EH (cell line): ENCODE measurements at places on chromosomes 2 and 18.

GRCh38 chr2:207483477-207483876, 46.3 kb upstream of the CREB1 start:
- DNase-seq: peak; percentile 44

GRCh38 chr2:239625156-239625845, 224.5 kb upstream of the HDAC4 start:
- no peak for DNase-seq

DNA sequence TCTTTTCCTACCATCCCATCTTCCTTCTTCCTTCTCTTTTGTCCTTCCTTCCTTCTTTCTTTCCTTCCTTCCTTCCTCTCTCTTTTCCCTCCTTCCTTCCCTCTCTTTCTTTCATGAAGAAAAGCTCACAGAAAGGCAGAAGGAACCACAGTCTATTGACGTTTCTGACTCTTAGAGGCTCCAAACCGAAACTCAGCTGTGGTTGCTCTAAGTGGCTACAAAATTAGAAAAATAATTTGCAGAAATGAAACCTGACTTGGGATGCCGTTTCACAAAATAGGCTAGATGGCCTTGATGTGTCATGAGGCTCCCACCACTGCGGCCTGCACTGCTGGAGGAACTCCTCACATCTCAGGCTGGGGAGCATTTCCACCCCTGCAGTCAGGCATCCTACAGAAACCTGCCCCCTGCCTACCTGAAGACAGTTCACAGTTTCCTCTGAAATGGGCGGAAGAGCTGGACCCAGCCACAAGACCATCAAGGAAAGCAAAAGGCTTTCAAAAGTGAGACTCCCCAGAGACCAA, 165.6 kb downstream of the SMAD7 start:
- no peak for DNase-seq

- no peak for DNase-seq
Observed at GRCh38 chr2:84641021-84641420, 124.7 kb downstream of the DNAH6 start.

GRCh38 chr2:204947405-204947804, 402.1 kb downstream of the PARD3B start:
- peak; percentile 10 for DNase-seq

DNA sequence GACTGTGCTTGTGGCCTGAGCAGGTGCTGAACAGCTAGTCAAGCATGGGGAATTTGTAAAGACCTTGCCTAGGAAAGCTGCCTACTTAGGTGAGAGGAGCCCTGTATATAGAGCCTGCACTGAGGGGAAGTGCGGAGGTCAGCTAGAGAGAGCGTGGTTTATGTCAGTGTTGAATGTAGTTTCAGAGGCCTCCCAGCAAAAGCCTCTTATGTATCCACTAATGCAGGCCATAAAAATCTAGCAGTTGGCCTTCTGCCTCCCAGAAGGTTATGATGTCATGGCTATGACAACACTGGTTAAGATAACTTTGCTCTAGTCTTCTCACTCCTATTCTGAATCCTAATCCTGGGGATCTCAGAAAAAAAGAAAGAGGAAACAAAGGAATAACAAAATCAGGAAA, 88.9 kb downstream of the ASXL3 start:
- DNase-seq: no peak

DNA sequence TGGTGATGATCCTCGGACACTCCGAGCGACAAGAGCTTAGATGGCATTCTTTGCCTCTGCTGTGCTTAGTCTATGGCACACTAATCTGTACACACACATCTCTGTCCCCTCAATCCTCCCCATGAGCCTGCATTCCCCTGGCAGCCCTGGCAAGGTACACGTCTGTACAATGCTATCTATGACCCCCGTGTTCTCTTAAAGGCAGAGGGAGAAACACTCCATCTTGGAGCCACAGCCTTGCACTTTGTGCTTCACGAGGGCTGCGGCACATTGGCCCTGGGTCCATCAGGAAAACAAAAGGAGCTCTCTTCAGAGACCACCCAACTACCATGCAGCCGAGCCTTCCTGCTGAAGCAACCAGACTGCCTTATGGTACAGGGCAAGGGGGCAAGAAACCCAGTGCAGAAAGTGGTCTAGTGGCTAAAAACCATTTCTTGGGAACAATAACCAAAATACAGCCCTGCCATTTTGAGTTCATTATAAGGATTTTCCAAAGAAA, 42.5 kb downstream of the STEAP3 start:
- no peak for DNase-seq

DNA sequence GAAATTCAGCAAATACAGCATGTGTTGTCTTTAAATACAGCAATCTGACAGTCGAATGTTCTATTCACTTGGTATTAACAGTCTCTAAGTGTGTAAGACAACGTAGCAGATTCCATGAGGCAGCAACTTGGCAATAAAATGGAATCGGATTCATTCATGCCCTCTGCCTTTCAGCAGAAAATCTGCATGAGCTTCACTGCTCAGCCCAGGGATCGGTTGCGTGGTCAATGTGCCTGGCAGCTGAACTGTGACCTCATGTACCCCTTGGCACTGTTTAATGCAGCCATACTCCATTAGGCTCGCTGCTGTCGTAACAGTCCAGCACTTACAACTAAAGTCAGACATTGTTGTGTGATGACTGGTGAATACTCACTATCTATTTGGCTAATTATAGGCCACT, 17.7 kb upstream of the RGPD4 start:
- peak; percentile 3 for DNase-seq

- DNase-seq: no peak
Observed at GRCh38 chr2:69836316-69836715, 6.9 kb downstream of the GMCL1 start.

DNA sequence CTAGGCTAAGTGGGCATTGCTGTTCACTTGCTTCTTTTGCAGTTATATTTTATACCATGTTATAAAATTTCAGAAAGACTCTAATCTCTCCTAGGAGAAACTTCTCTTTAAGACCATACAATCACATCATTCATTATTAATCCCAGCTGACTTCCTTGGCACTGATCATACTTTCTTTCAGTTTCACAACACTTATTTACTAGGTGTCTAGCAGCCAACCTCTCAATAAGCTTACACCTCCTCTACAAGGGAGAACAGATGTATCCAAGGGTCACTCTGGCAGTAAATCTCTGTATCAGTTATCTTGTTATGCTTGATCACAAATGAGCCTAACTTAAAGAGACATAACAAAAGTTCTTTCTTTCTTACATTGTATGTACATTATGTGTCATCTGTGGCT, 69.8 kb upstream of the EPB41L5 start:
- DNase-seq: no peak

DNA sequence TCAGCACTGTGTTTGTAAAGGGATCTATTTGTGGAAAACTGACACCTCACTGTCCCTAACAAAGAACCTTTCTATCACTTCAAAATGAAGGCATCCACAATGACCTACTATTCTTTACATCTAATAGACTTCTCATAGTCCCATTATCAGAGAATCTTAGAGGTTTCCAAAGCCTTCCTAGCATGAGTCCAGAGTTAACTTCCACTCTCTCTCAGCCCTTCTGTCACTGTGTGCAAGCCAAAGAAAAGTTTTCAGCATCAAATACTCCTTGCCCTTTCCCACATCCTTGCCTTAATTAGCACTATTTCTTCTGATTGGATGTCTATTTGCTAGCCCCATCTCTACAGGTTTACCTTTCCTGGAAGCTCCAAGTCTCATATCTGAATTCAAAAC, 178.5 kb downstream of the ERBB4 start:
- no peak for DNase-seq

- no peak for DNase-seq
Observed at GRCh38 chr2:51710222-51710621, 678.3 kb upstream of the NRXN1 start.

DNA sequence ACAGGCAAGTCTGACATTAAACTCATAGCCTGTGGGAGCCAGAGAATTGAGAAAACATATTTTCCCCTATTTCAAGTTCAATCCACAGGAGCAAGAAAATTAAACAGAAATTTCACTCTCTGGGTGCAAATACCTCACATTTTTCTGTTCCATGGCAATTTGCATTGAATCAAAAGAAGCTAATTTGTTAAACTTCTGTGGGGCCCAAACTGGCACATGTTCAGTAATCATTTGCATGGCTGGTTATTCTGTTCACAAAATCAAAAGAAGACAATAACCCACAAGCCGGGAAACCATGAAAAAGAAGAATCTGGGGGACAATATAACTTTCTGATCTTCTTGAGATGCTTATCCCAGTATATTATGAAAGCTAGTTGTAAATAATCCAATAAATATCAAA, 363.1 kb downstream of the LRP1B start:
- DNase-seq: no peak

- no peak for DNase-seq
Observed at GRCh38 chr2:176814274-176814673, 398.3 kb upstream of the HNRNPA3 start.

DNA sequence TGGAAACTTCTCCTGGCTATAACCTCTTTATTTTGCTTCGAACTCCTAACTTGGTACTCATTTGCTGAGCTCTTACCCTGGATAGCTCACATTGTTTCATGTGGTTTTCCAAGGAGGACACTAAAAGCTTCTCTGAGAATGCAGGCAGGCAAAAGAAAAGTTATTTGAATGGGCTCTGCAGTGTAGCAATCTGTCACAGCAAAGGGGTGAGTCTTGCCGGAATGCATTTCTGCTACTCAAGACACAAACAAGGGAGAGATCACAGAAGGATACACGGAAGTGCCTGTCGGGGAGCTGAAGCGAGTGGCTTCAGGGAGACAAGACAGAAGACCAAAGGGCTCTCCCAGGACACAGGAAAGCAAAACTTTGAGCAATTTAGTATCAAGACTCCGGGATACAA, 265.4 kb downstream of the SS18 start:
- peak; percentile 38 for DNase-seq

GRCh38 chr2:207930747-207931146, 94.6 kb downstream of the PLEKHM3 start:
- no peak for DNase-seq

GRCh38 chr2:231621051-231621879, 28.6 kb downstream of the TEX44 start:
- no peak for DNase-seq

GRCh38 chr2:150669492-150669891, 182.0 kb upstream of the RND3 start:
- DNase-seq: no peak

DNA sequence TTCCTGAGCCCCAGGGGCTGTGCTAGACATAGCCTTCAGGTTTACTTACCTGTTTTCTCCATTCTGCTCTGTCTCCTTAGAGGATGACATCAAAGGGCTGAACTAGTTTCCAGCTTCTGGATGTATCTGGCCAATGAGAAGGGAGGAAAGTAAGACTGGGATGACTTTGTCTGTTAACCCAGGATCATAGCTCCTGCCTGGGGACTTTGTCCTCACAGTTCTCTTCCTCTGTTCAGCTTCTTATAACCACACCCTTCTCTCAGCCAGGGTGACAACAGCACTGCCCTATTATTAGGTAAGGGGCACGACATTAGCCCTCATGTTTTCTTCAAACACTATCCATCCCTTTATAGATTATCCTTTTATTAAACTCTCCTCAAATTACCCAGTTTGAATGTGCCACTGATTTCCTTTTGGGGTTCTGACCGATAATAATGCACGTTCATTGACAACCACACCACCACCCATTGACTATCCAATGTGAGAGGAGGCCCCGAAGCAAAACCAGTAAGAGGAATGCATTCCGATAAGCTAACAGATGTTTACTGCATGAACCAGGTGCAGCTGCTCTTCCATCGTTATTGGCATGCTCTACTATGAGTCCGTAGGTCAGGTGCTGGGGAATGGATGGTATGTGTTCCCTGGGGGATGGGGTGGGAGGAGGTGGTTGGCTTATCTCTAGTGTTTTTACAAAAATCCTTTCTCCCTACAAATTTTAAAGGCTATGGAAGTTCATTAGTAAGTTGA, 23.5 kb downstream of the TSN start:
- no peak for DNase-seq

DNA sequence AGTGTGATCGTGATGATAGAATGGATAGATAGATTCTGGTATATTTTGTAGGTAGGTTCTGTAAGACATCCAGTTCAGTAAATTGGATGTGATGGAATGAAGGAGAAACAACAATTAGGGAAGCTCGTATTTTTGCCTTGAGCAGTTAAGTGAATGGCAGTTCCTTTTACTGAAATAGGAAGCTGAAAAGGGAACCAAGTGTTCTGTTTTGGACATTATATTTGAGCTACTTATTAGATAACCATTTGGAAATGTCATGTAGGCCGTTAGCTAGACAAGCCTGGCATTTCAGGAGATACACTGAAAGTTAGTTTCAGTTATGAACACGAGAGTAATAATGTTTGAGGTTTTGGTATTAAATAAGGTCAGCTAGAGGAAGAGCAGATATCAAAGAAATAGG, 41.5 kb downstream of the MARCHF7 start:
- DNase-seq: no peak

GRCh38 chr2:173076581-173077345, 1.1 kb downstream of the MAP3K20 start:
- DNase-seq: peak; percentile 61

DNA sequence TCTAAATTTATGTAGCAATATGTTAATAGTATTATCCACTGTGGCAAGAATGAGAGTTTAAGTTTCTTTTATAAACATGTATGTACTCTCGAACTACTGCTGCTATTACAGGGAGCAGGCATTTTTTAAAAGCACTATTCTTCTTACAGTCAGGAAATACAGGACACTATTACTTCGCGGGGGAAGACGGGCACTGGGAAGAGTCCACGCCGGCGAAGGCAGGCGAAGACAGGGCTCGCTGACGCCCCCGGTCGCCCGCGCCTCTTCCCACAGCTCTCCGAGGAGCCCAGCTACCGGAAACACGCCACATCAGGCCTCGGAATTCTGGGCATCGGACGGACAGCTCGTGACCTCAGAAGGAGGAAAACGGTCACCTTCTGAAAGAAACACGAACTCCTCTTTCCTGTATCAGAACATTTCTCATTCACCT, 90.2 kb downstream of the FAM161A start:
- DNase-seq: peak; percentile 90

GRCh38 chr18:72502671-72503431, 41.3 kb downstream of the CBLN2 start:
- no peak for DNase-seq

- no peak for DNase-seq
Observed at GRCh38 chr18:61443081-61443725, 110.0 kb downstream of the CDH20 start.

- DNase-seq: no peak
Observed at GRCh38 chr2:191176305-191176704, 25.5 kb upstream of the STAT4 start.

- DNase-seq: no peak
Observed at GRCh38 chr2:52881606-52882005, 886.0 kb upstream of the CHAC2 start.

DNA sequence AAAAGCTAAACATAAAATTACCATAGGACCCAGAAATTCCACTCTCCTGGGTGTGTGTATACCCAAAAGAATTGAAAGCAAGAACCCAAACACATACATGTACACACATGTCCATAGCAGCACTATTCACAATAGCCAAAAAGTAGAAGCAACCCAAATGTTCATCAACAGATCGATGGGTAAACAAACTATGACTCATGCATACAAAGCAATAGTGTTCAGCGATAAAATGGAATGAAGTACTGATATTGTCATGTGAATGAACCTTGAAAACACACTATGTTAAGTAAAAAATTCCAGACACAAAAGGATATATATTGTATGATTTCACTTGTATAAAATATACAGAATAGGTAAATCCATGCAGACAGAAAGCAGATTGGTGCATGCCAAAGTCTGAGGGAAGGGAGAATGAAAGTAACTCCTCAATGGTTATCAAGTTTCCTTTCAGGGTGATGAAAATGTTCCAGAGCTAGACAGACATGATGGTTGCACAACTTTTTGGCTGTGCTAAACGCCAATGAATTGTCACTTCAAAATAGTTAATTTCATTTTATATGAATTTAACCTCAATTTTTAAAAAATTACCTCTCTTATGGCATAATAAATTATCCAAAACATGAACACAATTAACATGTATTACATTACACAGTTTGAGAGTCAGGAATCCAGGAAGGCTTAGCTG, 35.5 kb downstream of the GKN2 start:
- DNase-seq: no peak
